Occipital lobe (tissue), 3 donors: ENCODE measurements at places on chromosomes 6 and 20. TPM values are rescaled to one million over a fixed set of nuclear protein-coding genes. Genes with fewer than 3 reads are reported as not detected.

Gene SNRNP48
- 24.0 TPM for total RNA-seq

Gene HSPA1L
- total RNA-seq = 4.4 TPM

Gene LRP11
- total RNA-seq = 35.2 TPM

Gene GLP1R
- total RNA-seq = not detected

Gene IMPG1
- not detected for total RNA-seq

- no peak for DNase-seq
Observed at GRCh38 chr6:31622684-31623091, 2.2 kb downstream of the PRRC2A start.

- no peak for DNase-seq
Observed at GRCh38 chr6:101462576-101462975, 69.1 kb downstream of the GRIK2 start.

- DNase-seq = no peak
Observed at GRCh38 chr6:90811596-90812226, 224.8 kb upstream of the MAP3K7 start.

- no peak for DNase-seq
Observed at GRCh38 chr20:5862703-5863039, 87.7 kb downstream of the TRMT6 start.

DNA sequence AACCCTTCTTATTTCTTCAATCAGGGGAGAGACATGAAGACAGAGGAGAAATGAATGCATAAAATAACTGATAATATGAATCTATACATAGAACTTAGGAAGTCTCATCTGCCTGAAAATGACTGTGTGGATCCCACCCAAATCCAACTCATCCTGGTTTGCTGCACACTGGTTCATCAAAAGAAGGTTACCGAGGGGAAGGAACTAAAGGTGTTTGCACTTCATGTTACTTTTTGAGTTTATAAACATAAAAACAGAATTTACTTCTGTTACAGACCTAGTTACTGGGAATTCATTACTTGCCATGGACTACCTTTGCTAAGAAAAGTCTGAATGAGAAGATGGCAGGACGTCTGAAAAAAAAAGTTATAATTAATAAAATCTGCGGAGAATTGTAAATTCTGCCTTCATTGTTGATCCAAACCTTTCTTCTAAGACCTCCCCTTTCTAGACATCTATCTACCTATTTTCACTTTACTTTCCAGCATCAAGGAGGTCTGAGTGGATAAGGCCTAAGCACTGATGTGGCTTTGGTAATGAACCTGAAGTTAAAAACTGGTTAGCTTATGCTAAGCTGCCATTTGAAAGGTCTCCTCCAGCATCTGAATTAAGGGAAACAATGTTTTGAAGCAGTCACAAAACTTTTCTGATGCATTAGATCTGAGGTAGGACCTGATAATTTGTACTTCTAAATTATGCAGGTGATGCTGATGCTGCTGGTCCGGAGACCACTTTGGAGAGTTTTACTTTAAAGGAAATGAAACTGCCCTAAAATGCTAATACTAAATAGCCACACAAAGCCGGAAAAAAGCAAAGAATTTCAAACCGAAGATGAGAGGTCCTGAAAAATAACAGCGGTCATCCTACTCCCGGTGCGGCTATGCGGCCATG is 84.0 kb downstream of the HFE start:
- no peak for DNase-seq

GRCh38 chr20:54221996-54222890 is 14.4 kb downstream of the PFDN4 start:
- no peak for DNase-seq

- no peak for DNase-seq
Observed at GRCh38 chr20:2576317-2576727, 39.9 kb downstream of the TMC2 start.

- DNase-seq = no peak
Observed at GRCh38 chr20:17874271-17875105, 94.1 kb downstream of the SNX5 start.

DNA sequence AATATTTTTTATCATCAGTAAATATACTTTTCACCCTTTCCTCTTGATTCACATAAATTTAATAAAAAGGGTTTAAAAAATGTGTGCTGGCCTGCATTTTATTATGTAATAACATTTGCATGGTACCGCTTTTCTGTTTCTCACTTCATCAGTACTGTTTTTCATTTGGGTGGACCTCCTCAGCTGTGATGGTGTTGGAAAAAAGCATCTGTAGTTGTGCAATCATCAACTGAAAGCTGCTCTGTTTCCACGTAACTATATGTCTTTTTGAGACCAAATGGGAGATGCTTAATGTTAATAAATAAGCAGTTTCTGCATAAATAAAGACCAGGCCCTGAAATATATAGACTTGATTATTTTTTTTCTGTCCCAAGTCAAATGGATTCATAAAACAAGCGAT is 31.6 kb upstream of the CENPW start:
- DNase-seq = no peak

DNA sequence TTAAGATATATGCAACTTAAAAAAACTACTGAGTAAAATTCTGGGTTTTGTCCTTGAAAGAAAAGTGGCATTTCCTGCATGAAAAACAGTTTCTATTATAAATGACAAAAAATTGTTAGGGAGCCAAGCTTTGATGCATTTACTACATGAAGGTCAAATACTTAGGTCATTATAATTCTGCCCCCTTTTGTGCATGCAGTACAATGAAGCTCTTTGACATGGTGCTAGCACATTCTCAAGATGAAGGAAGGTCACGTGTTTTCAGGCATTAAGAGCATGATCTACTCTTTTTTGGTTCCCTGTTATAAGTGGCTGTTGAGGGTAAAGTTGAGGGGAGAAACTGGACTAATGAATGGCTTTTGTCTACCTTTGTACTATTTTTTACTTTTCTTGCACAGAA is 72.7 kb downstream of the FOXO3 start:
- no peak for DNase-seq

DNA sequence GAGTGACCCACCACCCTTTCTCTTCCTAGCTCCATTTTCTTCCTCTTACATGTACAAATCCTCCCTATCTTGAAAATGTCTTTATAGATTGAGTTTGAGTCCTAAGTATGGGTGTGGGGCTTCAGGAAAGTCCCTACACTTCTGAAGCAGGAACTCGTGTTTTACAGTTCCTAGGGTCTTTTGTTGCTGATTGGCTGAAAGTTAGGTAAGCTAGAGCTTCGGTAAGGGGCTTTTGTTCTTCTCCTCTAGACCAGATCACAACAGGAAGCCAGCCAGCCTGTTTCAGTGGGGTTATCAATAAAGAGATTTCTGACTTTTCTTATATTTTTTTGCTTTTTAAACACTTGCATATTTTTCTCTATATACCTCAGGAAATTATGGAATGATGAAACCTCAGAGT is 51.3 kb downstream of the CNR1 start:
- DNase-seq = no peak

- DNase-seq = no peak
Observed at GRCh38 chr6:45951321-45952167, 64.1 kb downstream of the CLIC5 start.

GRCh38 chr6:137087902-137088301 is 43.1 kb upstream of the IL20RA start:
- DNase-seq = no peak

GRCh38 chr6:16205377-16206144 is 32.8 kb upstream of the GMPR start:
- DNase-seq = no peak

DNA sequence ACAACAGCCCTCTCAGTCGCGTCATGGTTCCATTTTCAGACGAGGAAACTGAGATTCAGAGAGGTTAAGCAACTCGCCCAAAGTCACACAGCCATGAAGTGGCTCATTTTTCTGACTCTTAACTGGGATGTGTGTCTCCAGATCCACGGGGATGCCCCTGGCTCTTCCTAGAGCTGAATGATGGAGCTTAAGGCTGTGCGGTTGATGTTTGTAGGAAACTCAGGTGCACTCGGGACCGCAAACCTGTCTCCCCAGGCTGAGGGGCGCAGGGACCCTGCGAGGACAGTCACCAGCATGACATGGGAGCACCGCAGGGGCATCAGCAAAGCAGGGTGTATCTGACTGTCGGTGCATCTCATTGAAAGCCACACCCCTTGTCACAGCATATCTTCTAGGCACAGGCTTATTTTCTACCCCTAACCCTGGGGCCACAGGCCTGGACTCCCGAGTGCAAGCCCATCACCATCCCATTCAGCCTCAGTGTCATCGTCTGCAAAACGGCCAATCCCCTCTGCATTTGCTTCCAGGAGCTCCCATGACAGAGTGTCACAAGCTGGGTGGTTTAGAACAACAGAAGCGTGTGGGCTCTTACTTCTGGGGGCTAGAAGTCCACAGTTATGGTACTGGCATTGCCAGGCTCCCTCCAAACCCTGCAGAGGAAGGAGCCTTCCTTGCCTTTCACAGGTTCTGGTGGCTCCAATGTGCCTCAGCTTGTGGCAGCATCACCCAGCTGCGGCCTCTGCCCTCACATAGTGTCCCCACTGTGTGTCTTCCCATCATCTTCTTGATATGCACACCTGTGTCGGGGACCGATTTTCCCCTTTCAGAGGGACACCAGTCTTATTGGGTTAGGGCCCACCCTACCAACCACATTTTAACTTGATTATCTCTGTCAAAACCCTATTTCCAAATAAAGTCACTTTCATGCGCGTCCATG is 9.9 kb upstream of the ARHGAP40 start:
- DNase-seq = no peak

DNA sequence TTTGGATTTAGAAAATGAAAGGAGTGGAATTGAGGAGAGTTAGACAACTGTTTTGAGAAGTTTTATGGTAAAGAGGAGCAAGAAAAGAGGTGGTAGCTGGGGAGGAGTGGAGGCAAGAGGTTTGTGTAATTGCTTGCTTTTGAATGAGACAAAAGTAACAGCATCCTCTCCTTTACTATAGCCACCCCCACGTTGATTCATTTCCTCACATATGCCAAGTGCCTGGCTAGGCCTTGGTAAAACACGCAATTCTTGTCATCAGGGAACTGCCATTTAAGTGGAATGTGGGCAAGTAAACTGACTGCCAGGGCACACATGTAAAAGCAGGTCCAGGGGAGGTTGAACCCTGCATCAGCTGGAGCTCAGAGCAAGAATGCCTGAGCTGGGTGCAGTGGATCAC is 4.1 kb downstream of the MTRES1 start:
- no peak for DNase-seq

DNA sequence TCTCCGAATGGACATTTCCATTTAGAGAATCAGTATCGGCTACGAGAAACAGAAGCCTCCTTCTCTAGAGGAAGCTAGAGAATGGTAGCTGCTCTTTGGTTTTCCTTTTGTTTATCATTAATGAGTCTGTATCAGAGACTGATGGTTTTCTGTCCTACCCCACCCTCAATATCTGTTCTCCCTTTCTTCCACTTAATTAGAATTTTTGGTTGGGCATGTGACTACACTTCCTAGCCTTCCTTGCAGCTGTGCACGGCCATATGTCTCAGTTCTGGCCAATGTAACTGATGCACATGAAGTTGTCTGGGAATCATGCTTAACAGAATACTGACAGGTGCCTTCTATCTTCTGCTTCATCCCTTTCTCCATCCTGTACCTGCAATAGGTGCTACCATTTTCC is 19.0 kb downstream of the RNF24 start:
- no peak for DNase-seq

DNA sequence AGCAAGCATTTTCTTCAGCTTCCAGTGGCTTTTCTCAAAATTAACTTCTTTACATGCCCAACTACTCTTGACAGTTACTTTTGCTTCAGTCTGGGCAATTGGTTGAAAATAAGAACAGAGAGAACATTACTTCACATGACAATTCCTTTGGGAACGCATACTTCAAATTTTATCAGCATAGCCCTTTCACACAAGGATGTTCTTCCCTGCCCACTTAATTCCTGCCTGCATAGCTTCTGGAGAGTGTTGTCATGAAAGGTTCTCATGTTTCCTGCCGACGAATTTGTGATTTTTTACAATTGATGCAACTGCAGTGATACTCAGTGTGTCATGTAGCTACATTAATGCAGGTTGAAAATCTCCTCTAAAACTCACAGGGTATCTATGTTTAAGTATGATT is 22.0 kb upstream of the SNRNP48 start:
- no peak for DNase-seq

DNA sequence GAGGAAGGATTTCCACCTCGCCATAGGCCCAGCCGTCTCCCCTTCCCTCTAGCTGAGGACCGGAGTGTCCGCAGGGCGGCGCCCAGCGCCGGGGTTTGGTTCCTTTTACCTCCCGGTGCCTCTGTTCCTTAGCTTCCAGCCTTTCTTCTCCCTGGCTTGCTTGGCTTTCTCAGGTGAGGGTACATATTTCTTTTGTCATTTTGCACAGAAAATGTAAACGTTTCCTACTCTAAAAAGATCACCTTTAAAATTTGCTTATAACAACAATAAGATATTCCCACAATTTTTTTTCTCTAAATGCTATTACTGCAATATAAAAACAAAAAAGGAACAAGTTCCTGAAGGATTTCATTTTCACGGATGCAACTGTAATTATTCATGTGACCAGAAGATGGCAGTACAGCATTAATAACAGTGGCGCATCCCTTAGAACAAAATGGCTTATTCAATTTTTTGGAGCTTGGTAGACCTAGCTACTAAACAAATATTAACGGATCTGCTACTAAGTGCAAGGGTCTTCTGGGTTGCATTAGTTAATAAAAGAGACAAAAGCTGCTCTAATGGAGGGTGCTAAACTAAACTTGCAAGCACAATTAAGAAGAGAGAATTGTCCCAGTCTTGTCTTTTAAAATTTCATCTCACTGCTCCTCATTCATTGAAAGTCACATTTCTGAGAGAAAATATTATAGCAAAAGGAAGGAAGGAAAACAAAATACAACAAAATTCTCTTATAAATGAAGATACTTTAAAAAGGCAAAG is 172.9 kb downstream of the ADGRG6 start:
- peak; percentile 22 for DNase-seq

- DNase-seq = no peak
Observed at GRCh38 chr6:150755042-150755441, 110.5 kb upstream of the MTHFD1L start.

GRCh38 chr6:33458676-33459075 is 4.3 kb downstream of the ZBTB9 start:
- DNase-seq = no peak

- no peak for DNase-seq
Observed at GRCh38 chr6:56750686-56751085, 108.0 kb upstream of the DST start.

DNA sequence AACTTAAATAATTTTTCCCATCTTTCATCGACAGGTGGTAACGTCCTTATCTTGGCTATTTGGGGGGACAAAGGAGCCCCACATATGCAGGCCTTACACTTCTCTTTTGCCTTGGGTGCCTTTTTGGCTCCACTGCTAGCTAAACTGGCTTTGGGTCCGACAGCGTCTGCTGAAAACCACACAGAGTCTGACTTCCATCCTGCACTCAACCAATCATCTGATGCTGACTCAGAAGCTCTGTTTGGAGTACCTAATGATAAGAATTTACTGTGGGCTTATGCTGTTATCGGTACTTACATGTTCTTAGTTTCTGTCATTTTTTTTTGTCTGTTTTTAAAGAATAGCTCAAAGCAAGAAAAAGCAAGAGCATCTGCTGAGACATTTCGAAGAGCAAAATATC is 178.5 kb downstream of the SLC16A10 start:
- no peak for DNase-seq

GRCh38 chr20:48287021-48287494 is 501.8 kb upstream of the SULF2 start:
- DNase-seq = no peak
